ENCODE measurements at places on chromosomes 5 and 9.

DNA sequence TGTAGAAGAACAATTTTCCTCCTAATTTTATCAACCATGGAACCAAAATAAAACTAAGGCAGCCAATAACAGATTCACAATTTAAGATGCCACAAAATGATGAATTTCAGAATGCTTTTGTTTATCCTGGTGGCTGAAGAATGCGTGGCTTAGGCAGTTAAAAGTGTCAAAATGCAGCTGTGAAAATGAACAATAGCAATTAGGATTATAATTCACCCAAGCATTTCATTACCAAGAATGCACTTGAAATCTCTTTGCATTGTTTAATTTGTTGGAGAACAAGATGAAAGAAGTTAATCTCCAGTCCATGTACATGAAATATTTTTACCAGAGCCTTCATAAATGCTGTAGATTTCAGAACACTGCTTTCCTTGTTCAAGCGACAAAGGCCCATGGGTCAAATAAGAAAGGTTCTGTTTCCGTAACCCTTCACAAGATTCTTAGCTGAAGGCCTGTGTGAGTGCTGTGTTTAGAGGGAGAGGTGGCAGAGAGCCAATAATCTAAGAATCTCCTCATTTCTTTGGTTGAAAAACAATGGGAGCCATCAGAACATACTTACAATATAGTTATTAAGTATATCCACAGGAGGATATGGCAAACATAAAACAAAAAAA lies 39.3 kb downstream of the CLINT1 start:
- DNase-seq: no peak

DNA sequence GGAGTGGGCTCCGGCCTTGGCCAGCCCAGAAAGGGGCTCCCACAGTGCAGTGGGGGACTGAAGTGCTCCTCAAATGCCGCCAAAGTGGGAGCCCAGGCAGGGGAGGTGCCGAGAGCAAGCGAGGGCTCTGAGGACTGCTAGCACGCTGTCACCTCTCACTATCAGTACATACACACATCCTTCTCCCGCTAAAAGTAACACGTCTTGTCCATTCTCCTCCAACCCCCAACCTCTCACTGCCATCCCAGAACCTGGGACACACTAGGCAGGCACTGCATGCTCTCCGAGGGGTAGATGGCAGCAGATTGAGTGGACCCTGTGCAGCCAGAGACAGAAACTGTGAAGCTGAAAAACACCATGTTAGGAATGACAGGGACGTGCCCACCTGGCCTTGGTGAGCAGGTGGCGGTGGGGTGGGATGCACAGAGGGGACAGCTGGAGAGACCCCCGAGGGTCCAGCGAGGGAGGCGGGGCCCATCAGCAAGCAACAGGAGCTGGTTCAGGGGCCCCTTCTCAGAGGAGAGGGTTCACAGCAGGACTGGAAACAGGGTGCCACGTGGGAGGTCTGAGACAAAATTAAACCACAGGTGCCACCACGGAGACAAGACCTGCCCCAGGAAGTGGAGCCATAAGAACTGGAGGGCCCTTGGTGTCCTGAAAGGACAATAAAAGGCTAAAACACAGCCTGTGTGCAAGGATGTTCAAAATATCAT lies 16.9 kb downstream of the SEMA4D start:
- no peak for DNase-seq

DNA sequence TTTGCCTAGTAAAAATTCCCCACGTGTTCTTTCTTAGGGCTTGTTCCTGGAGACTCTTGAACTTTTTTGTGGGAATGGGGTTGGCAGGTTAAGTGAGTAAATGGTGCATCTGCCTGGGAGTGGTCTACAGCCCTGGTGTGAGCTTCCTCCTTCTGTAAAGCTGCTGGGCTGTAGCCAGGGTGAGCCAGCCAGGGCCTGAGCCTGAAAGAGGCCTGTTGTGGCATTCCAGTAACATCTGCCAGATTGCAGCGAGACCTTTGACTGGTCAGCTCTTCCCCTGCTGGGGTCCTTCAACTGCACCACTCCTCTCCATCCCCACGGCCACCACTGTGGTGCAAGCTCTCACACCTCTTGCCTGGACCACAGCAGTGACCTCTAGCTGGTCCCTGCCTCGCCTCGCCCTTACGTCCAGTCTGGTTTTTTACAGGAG lies 47.5 kb downstream of the SLC22A5 start:
- no peak for DNase-seq

DNA sequence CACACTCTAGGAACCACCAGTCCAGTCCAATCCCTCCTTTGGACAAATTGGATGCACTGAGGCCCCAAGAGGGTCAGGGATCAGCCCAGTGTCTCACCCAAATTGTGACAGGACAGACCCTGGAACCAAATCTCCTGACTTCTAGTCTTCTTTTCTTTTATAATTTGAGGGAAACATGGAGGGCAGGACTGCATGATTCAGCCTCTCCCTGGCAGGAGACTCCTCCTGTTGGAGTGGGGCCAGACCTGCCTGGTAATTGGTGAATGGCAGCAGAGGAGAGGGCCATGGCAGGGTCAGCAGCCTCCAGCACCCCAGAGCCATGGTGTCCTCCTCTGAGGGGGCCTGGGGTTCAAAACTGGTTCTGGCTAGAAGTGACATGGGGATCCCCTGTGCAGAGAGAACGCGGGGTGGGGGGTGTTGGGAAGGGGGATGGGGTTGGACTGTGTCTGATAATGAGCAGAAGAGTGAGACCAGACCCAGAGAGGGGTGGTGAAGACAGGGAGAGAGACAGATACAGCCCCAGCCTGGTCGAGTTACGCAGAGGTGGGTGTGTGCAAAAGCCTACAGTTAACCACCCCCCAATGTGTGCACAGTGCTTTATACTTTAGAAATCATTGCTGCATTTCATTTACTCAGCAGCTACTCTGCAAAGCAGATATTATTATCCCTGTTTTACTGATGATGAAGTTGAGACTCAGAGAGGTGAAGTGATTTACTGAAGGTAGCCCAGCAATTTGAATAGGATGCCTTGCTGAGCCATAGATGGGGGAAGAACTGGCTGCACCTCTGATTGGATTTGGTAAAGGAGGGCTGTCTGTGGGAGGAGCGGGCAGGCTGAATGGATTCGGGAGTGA lies 3.8 kb upstream of the SYNPO start:
- DNase-seq: no peak

- DNase-seq: no peak
These were observed 1671.2 kb upstream of the ACO1 start for GRCh38 chr9:30713243-30713642.

DNA sequence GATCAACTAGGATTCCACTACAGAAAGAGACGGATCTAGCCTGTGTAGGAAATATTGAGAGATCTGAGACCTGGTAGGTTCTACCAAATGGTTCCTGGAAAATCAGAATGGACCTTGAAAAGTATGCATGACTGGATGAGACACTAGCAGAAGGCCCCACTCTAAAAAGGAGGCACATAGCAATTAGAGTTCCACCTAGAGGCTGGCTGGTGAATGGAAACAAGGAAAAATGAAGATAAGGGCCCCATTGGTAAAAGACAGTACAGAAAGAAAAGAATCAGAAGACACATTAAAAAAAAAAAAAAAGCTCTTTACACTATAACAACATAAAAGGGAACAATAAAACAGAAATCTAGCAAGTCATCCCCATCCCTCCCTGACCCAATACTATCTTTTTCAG lies 518.5 kb downstream of the NR2F1-AS1 start:
- no peak for DNase-seq

DNA sequence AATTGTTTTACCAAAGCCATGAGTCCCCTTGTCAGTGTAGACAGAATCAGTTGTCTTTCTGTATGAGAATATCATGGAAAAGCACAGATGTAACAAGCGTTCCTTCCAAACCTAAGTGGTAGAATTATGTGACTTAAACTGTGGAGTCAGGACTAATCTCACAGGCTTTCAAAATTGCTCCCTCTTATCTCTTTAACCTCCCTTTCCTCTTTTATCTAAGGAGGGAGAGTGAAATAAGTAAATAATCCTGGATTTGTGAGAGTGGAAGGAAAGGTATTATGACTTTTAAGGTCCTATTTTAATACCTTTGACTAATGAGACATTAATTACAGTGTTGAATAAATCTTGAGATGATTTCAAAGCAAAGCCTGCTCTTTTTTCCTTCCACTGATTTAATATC lies 52.4 kb upstream of the LIFR start:
- DNase-seq: no peak

- no peak for DNase-seq
These were observed 974 bp downstream of the HEMGN start for GRCh38 chr9:97936998-97937397.

DNA sequence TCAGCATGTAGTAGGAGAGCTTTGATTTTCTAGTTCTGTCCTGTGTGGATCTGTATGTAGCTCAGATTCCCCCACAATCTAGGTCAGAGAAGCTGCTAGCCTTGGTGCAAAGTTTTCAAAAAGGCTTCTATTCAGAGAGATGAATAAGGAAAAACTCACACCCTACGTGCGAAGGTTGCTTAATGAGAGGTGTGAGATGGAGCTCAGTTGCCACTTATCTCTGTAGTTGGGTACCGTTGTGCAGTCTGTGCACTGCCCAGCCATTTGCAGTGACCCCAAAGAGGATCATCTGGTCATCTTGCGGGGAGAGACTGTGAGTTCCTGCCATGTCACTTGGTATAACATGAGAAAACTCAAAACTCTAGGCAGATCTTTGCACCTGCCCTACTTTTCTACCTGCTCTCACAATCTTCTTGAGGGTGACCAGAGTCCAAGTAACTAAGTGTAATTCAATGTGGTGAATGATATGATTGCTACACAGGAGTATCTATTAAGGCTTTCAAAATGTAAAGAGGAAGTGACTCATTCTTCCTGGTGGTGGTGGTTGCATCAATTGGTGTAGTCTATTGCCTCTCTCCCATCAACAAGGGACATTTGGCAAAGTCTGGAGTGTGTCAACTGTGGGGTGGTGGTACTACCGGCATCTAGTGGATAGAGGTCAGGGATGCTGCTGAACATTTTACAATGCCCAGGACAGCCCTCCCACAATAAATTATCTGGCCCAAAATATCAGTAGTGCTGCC lies 65.2 kb downstream of the TMC1 start:
- DNase-seq: peak; percentile 69

DNA sequence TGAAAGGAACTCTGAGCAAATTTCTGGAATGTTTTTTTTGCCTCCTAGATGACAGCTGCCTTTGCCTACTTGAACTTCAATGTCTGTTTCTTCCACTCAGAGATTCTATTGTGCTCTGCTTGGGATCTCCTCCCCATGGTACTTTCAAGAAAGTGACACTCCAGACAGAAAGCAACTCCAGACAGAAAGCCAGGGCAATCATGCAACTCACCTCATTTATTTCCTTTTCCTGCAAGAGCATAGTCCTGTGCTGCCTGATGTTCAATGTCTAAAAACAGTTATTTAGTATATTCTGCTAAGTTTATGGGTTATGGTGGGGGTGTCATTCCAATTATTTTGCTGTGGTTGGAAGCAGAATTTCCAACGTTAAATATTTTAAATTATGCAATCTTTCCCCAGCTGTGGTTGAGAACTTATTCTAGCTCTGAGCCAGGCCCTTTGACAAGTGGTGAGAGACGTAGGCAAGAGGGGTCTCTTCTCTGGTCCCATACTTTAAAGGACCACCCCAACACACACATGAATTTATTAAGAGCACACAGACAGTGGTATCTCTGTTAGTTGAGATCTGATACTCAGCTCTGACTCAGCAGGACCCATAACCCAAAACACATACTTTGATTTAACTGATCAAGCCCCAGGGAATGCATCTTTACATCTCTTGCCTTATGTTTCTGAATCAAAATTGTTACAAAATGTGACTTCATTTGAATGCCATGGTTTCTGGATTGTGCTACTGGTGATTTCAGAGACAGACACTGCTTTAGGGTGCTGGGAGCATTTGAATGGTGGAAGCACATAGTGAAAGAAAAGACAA lies 39.5 kb upstream of the MAMDC2 start:
- no peak for DNase-seq

DNA sequence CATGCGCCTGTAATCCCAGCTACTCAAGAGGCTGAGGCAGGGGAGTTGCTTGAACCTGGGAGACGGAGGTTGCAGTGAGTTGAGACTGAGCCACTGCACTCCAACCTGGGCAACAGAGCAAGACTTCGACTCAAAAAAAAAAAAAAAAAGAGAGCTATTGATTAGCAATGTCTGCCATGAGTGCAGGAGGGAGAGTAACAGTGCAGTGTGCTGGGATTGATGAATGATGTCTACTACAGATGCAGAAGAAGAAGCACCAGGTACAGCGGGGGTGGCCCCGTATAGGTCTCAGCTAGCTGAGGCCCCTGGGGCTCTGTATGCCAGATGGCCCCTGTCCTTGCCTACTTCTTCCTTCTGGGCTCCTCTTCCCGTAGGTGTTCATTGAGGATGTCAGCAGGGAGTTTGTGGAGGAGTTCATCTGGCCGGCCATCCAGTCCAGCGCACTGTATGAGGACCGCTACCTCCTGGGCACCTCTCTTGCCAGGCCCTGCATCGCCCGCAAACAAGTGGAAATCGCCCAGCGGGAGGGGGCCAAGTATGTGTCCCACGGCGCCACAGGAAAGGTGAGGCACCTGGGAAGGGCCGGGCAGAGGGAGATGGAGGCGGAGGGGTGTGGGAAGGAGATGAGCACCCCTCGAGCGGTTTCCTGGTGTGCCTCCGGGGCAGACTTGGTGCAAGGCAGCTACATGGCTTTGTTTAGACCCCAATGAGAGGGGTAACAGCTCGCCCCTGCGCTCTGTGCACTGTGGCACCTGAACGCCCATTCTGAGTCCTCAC lies 13.5 kb downstream of the ASS1 start:
- DNase-seq: no peak

DNA sequence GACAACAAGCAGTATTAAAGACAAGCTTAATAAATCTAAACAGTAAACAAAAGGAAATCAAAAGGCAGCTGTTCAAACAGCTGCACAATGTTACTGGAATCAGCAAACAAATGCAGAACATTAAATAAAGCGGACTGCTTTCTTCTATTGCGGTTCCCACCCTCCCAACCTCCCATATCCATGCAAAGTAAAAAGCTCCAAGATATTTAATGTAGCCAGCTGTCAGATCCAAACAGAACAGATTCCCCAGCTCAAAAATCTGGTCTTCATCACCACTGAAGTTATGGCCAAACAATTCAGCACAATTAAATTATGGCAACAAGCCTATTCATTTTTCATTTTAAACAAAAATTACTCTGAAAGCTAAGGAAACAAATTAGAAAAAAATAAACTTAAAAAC lies 75.9 kb downstream of the SLC38A9 start:
- no peak for DNase-seq

GRCh38 chr9:31023847-31024246 lies 1360.6 kb upstream of the ACO1 start:
- no peak for DNase-seq

- no peak for DNase-seq
These were observed 257.6 kb downstream of the FBXL7 start for GRCh38 chr5:15757619-15758018.

Measured in H54 (cell line).